H1 (cell line): ENCODE measurements at places on chromosomes 4 and X.

GRCh38 chrX:3728454-3728853 is 15.0 kb upstream of the PRKX start:
- no peak for DNase-seq

- no peak for DNase-seq
Observed at GRCh38 chr4:25911356-25911755, 2.7 kb upstream of the SMIM20 start.

DNA sequence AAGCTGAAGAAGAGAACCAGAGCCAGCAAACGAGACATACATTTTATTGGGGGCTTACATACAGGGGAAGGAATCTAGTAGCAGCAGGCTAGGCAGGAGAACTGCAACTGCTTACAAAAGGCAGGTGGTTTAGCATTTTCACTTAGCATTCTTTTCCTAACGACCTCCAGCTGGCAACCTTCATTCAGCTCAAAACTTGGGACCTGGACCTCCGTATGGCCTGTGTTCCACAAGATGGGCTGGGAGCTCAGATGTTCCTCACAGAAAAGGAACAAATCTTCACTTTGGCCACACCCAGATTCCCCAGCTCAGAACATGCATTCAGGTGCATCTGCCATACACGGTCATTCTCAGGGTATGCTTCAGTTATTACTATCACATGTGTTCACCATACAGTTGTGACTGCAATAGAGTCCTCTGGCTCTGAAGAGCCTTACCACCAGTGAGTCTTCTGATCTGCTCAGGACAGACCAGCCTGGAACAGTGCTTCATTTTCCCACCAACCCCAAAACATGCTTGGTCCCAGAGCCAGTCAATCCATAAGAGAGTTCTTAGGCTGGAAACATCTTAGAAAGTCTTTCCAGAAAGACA is 29.6 kb upstream of the AP1AR start:
- no peak for DNase-seq

- no peak for DNase-seq
Observed at GRCh38 chr4:114027596-114027995, 48.1 kb upstream of the ARSJ start.

- DNase-seq = no peak
Observed at GRCh38 chr4:8152865-8153257, 5.8 kb downstream of the ABLIM2 start.

- DNase-seq = no peak
Observed at GRCh38 chr4:85779165-85779564, 304.2 kb downstream of the ARHGAP24 start.

DNA sequence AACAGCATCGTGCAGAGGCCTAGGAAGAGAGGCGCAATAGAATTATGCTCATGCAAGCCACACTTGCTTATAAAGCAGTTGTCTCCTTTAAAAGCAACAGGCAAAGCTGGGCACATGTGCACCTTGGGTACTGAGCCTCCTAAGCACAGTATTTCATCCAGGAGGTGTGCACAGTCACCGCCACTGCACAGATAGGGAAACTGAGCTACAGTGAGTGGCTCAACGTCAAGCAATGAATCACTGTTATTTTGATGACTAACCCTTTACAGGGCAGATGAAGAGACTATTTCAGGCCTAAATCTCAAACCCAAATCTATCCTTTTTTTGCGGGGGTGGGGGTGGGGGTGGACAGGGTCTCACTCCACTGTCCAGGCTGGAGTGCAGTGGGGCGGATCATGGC is 42.3 kb downstream of the BCOR start:
- no peak for DNase-seq

- no peak for DNase-seq
Observed at GRCh38 chrX:94914235-94914634, 1240.2 kb downstream of the FAM133A start.

GRCh38 chr4:159358226-159358625 is 255.3 kb downstream of the RAPGEF2 start:
- no peak for DNase-seq

- DNase-seq = no peak
Observed at GRCh38 chr4:95439071-95439470, 109.7 kb downstream of the UNC5C start.
